Suprapubic skin (tissue), 4 donors: ENCODE measurements at places on chromosomes 1 and 21. TPM values are rescaled to one million over a fixed set of nuclear protein-coding genes. Genes with fewer than 3 reads are reported as not detected.

DNA sequence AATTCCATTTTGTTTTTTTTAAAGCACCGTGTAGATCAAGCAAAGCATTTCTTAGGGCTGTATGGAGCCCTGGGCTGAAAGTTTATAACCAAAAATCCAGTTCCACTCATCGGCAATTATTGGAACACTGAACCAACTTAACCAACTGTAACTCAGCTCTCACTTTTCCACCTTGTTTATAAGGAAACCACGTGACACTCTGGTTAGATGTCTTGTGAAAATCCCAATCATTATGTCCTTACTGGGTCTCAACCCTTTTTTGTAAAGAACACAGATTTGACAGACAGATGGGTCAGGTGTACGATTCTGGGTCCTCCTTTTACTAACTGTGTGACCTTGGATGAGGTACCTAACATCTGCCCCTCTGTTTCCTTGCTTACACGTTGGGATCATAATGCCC is 6.2 kb downstream of the PLA2G5 start:
- DNase-seq, result no peak

DNA sequence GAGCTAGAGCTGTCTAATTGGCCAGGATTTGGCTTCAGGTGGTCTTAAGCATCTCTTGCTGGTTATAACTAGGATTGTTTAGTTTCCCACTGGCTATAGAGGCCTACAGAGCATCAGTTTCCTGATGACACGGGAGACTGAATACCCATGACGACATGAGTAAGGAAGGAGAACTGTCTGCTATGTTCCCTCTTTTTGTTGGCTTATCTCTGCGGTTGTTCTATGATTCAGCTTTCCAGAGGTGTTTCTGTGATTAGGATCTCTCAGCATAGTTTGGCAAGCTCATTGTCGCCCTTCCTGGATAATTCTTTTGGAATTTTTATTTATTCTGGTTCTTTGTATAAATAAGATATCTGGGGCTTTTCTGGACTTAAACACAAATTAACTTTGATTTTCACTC is 163.4 kb downstream of the OLFM3 start:
- DNase-seq, result no peak

GRCh38 chr1:25148673-25149300 is 83.5 kb downstream of the SYF2 start:
- DNase-seq, result no peak

DNA sequence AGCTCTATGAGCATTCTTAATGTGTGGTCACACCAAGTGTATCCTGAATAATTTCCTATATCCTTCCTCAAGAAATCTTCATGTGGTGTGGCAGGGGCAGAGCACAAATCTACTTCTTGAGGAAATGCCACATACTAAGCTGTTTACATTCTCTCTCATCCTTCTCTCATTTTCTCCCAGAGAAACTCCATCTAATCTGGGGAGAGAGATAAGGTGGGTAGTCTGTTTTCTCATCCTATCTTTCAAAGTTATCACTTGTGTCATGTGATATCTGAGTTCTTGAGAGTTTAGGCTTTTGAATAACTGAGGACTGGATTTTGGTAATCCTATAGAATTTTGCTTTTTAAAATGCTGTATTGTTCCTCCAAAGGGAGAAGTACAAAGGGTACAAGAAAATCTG is 141.9 kb upstream of the LRRC7 start:
- no peak for DNase-seq

DNA sequence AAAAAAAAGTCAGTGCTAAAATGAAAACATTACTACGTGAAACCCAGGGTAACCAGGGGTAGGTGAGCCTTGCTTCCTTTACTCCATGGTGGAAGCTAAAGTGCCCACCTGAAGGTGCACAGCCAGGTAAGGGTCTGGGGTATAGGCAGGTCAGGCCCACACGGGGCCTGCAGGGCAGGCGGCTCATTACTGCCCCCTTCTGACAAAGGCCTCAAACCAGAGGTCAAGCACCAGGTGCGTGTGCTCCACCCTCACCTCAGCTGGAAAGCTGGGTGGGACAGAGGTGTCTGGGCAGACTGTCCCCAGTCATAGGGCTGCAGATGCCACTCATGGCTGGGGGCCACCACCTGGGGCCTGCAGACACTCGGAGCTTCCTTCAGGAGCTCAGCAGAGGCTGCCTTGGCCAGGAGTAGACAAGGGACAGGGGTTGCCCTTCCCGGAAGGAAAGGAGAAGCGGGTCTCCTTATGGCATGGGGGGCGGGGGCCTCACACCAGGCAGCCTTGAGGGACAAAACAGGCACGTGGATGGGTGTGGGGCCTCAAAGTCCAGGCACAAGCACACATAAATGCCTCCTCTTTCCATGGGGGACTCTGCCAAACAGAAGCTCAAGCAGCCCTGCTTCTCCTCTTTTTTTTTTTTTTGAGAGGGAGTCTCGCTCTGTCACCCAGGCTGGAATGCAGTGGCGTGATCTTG is 36.2 kb downstream of the ACOT7 start:
- no peak for DNase-seq

- no peak for DNase-seq
Observed at GRCh38 chr1:69479734-69480133, 88.0 kb upstream of the LRRC7 start.

DTL gene
- total RNA-seq, result 3.9 TPM

OLIG2 gene
- not detected for total RNA-seq

SH2D2A gene
- 0.48 TPM for total RNA-seq

S100A12 gene
- total RNA-seq, result not detected

CACNA1S gene
- total RNA-seq, result not detected
